ENCODE measurements at places on chromosomes 4 and X.
A peak's percentile ranks its signal among the peaks of the same experiment; 100 is the strongest.

GRCh38 chr4:5039800-5040199 lies 11.5 kb upstream of the STK32B start:
- H3K36me3 ChIP-seq, result no peaks in the 10 kb centered on the region
- H3K27ac ChIP-seq, result no peak overlapping the region
- DNase-seq, result no peak
- H3K4me1 ChIP-seq, result peaks cover 7% of the 10 kb centered on the region
- H3K27me3 ChIP-seq, result peaks cover 12% of the 10 kb centered on the region

DNA sequence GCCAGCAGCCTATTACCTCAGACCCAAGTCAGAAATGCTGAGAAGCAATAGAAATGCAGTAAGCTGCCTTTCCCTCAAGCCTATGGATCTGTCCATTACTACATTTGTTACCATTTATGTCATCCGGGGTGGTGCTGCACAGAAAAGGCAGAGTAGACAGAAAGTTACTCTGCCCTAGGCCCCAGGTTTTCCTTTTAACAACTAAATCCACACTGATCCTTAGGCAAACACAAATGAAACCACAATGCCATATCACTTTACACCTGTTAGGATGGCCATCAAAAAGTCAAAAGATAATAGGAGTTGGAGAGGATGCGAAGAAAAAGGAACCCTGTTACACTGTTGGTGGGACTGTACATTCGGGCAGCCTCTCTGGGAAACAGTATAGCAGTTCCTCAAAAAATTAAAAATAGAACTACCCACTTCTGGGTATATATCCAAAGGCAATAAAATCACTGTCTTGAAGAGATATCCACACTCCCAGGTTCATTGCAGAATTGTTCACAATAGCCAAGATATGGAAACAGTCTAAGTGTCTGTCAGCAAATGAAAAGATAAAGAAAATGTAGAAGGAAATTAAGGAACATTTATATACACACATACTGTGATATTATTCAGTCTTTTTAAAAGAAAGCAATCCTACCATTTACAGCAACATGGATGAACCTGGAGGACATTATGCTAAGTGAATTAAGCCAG lies 186.3 kb downstream of the NWD2 start:
- no peaks in the 10 kb centered on the region for H3K4me1 ChIP-seq
- peaks cover 5% of the 10 kb centered on the region for H3K27me3 ChIP-seq
- no peak overlapping the region for H3K27ac ChIP-seq
- no peak overlapping the region for H3K4me3 ChIP-seq

DNA sequence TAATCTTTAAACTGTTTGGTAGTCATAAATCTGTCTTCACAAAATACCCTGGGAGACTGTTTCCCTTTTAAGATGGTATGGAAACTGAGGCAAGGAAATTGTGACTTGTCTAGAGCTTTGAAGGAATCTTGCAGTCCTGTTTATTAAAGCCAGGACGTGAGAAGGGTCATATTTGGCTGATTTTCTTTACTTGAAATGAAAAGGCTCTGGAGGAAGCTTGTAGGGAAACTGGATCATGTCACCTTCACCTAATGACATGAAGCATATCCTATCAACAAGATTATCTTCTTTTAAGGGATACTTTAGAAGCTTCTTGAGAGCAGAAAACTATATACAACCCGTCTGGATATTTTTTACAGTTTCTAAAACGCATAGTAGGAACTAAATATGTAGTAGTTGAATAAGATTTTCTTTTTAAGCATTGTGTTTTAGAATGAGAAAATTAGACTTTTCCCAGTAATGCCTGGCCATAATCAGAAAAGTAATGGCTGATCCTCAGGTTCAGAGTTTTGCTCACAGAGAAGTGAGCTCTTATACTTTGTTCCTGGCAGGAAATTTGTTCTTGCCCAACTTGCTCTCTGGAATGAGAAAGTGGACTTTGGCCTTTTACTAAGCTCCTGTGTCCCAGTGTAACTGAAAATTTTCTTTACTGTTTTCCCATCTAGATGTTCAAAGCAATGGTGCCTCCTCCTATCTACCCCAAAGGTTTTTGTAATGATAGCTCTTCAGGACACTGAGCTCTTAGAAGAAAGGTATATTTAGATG lies 136.8 kb upstream of the AFF2 start:
- no peaks in the 10 kb centered on the region for H3K36me3 ChIP-seq
- peaks cover 10% of the 10 kb centered on the region for H3K4me1 ChIP-seq
- no peak overlapping the region for H3K27ac ChIP-seq
- DNase-seq, result no peak
- no peak overlapping the region for H3K4me3 ChIP-seq
- peaks cover 7% of the 10 kb centered on the region for H3K27me3 ChIP-seq

DNA sequence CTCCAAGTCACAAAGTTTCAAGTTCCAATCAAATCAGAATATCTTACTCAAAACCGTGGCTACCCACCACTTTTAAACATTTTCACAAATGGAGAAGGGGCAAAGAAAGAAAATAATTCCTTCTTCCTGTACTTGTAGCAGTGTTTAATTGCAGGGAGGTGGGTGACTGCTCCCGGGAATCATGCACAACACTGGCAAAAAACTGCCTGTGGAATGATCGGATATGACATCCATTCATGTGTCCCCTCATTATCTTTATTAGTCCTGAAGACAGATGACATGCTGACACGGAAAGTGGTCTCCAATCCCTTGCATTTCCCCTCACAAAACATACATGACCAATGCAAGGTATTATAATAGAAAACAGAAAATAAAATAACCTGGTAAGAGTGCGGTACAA lies 2.0 kb downstream of the TSPAN5 start:
- peaks cover 20% of the 10 kb centered on the region for H3K27me3 ChIP-seq
- peaks cover 38% of the 10 kb centered on the region for H3K4me1 ChIP-seq
- no peak overlapping the region for H3K27ac ChIP-seq

DNA sequence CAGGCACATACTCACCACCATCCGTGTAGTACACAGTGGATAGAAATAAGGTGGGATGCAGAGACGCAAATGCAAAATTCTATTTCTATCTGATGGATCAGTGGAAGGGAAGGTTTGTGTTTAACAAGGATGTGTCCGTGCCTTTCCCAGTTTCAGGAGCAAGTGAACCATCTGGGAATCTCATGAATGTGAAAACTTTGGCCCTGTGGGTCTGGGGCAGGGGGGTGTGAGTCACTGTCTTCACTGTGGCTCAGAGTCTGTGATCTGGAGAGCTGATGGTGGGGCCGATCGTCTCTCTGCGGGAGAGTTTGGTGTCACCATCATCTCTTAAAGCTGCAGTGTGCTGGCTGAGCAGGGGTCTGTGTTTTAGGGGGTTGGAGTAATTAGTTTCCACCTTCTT lies 179.3 kb upstream of the STS start:
- H3K4me1 ChIP-seq, result peaks cover 10% of the 10 kb centered on the region
- peaks cover 7% of the 10 kb centered on the region for H3K36me3 ChIP-seq
- H3K27ac ChIP-seq, result peak overlapping the region; percentile 85
- peaks cover 8% of the 10 kb centered on the region for H3K27me3 ChIP-seq
- no peak overlapping the region for H3K4me3 ChIP-seq

GRCh38 chr4:182179751-182180150 lies 63.5 kb upstream of the TENM3 start:
- H3K27ac ChIP-seq, result no peak overlapping the region
- DNase-seq, result no peak
- H3K27me3 ChIP-seq, result peaks cover 2% of the 10 kb centered on the region
- peaks cover 10% of the 10 kb centered on the region for H3K4me1 ChIP-seq

DNA sequence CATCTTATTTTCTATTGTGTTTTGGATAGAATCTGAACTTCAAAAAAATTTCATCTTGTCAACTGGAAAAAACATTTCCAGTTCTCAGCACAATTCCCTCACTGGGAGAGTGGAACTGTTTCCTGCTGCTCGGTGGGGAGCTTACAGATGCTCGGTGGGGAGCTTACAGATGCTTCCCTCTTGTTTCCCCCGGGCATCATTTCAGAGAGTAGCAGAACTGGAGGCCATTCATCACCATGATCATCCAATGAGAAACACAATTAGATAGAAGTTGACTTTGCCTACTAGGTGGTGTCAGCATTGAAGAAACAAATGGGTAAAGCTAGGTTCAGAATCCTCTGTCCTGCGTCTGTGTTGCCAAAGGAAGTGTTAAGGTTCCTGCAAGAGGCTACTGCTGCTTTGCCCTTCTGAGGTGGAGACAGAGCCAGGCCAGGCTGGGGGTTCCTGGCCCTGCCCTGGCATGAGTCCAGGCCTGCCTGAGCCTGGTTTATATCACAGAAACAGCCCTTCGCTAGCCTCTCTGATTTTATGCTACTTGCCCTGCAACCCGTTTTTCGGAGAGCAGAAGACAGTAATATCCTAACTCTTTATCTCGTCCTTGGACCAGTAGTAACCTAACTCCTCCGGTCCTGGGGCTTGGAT lies 70.6 kb downstream of the TAPT1 start:
- peaks cover 4% of the 10 kb centered on the region for H3K36me3 ChIP-seq
- no peak for DNase-seq
- peaks cover 33% of the 10 kb centered on the region for H3K4me1 ChIP-seq
- no peak overlapping the region for H3K4me3 ChIP-seq
- H3K27me3 ChIP-seq, result peaks cover 4% of the 10 kb centered on the region

DNA sequence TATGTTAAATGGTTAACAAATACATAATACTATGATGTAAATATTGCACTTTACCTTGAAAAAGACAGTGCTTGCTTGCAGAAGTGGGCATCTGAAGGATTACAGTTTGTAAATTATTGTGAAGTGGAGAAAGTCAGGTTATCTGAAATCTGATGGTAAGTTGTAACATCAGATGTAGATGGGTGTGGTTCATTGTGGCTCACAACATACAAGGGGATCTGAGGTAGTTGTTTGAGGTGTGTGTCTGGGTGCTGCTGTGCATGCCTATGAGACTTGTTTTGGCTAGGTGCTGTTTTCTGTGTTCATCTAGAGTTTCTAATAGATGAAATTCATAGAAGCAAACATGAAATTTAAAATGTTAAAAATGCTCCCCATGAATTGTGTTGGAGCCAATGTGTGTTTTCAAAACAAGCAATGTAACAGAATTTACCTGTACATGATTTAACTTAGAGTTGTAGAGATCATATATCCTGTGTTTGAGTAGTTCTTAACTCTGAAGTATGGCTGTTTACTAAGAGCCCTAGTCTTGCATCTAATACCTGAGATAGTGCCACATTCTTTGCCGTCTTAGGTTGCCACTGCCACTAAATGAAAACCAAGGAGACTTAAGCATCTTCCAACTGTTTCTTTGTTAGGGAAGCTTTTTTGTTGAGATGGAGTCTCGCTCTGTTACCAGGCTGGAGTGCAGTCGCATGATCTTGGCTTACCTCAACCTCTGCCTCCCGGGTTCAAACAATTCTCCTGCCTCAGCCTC lies 11.9 kb upstream of the NDUFC1 start:
- no peak for DNase-seq
- H3K4me1 ChIP-seq, result no peaks in the 10 kb centered on the region
- peak overlapping the region; percentile 57 for H3K27ac ChIP-seq
- H3K36me3 ChIP-seq, result peaks cover 85% of the 10 kb centered on the region
- H3K4me3 ChIP-seq, result no peak overlapping the region

GRCh38 chr4:176198316-176198903 lies 3.0 kb upstream of the SPATA4 start:
- no peak for DNase-seq
- peaks cover 12% of the 10 kb centered on the region for H3K4me1 ChIP-seq
- H3K36me3 ChIP-seq, result no peaks in the 10 kb centered on the region
- no peak overlapping the region for H3K27ac ChIP-seq

GRCh38 chr4:180539284-180539683 lies 1703.9 kb upstream of the TENM3 start:
- H3K4me3 ChIP-seq, result no peak overlapping the region
- peaks cover 28% of the 10 kb centered on the region for H3K4me1 ChIP-seq
- no peaks in the 10 kb centered on the region for H3K36me3 ChIP-seq
- DNase-seq, result no peak

- H3K27ac ChIP-seq, result no peak overlapping the region
- H3K4me1 ChIP-seq, result no peaks in the 10 kb centered on the region
- no peak for DNase-seq
- no peaks in the 10 kb centered on the region for H3K27me3 ChIP-seq
- no peaks in the 10 kb centered on the region for H3K36me3 ChIP-seq
These were observed 81.7 kb upstream of the ARHGAP24 start for GRCh38 chr4:85393201-85393600.

- H3K36me3 ChIP-seq, result no peaks in the 10 kb centered on the region
- DNase-seq, result no peak
- H3K4me1 ChIP-seq, result peaks cover 5% of the 10 kb centered on the region
- no peak overlapping the region for H3K4me3 ChIP-seq
- no peak overlapping the region for H3K27ac ChIP-seq
These were observed 12.4 kb downstream of the FSTL5 start for GRCh38 chr4:162151386-162151785.

GRCh38 chrX:118024482-118024881 lies 92.1 kb downstream of the KLHL13 start:
- H3K27ac ChIP-seq, result no peak overlapping the region
- no peak overlapping the region for H3K4me3 ChIP-seq
- DNase-seq, result no peak

DNA sequence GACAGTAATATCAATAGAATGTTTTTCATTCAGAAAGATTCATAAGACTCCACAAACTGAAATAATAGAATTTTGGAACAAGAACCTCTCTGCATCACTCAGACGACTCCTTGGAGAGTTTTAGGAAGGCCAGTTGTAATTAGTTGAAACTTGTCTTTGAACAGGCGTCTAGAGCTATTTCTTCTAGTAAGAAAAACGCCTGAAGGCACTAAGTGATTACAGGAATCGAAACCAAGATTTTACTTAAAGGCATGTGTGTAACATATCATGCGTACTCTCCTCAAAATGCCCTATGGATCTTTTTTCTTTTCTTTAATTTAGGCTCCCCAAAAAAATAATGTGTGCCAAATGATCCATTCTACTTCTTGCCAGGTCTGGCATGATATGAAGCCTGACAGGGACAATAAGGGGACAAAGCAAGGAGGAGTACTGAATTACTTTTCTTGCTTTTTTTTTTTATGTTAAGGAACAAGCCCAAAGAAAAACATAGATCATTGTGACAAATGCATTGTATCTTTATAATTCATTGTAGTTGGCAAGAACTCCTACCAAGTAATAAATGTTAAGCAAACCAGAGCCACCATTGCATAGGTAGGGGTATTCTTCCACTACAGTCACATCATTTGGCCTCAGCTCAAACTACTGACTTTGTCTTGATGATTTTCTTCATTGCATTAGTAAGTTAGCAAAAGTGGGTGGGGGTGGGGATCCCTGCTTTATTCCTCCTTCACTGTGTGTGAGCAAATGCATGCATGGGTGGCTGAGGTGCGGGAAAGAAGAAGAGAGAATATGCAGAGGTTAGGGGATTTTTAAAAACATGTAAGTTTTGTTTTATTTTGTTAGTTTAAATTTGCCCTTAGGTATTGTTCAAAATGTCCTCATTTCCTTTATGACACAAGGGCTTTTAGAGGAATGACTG lies 79.9 kb upstream of the ATOH1 start:
- peaks cover 2% of the 10 kb centered on the region for H3K27me3 ChIP-seq
- H3K4me1 ChIP-seq, result no peaks in the 10 kb centered on the region
- H3K36me3 ChIP-seq, result no peaks in the 10 kb centered on the region
- DNase-seq, result no peak

GRCh38 chr4:152434011-152434410 lies 101.9 kb downstream of the FBXW7 start:
- no peak overlapping the region for H3K27ac ChIP-seq
- H3K27me3 ChIP-seq, result no peaks in the 10 kb centered on the region
- H3K4me3 ChIP-seq, result no peak overlapping the region
- peaks cover 15% of the 10 kb centered on the region for H3K4me1 ChIP-seq

GRCh38 chrX:69615342-69615741 lies 571 bp upstream of the EDA start:
- peak; percentile 10 for DNase-seq
- no peak overlapping the region for H3K27ac ChIP-seq
- H3K4me3 ChIP-seq, result peak overlapping the region; percentile 70
- peaks cover 13% of the 10 kb centered on the region for H3K27me3 ChIP-seq
- no peaks in the 10 kb centered on the region for H3K36me3 ChIP-seq

Measured in nephron progenitor cell (in vitro differentiated cells).